ENCODE measurements at places on chromosomes 16 and 17. TPM values are rescaled to one million over a fixed set of nuclear protein-coding genes. Genes with fewer than 3 reads are reported as not detected.
A peak's percentile ranks its signal among the peaks of the same experiment; 100 is the strongest.

DNA sequence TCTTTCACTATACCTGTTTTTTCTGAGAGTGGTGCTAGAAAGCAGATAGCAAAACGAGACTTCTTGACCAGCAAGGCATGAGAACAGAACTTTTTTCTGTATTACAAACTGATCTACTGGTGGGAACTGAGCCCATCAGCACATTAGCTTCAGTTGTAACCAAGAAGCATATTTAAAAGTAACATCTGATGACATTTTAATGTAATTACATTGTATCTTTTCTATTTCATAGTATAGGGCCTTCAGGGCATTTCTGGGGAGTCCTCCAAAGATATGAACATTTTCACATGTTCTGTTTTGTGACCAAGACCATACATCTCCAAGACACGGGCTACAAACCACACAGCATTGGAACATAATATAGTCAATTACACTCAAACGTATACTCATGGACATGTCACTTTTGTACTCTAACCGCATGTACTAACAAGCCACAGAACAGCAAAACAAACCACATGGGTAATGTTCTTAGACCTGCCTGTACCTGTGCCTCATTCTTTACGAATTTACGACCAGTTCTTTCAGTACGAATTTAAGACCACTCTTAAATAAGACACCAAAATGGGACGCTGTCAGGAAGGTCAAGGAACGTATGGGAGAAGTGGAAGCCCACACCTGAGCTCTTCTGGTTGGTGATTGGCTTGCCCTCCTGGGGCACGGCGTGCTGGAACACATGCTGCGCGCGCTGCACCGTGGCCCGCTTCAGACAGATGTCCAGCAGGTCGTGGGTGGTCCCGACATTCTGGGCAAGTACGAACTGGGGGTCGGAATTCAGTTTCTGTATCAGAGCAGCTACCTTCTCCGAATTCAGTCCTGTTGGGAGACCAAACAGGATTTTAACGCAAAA lies 825 bp downstream of the BLMH start:
- peak overlapping the region; percentile 91 for H3K4me3 ChIP-seq
- DNase-seq = peak; percentile 81
- H3K27me3 ChIP-seq = no peaks in the 10 kb centered on the region
- H3K36me3 ChIP-seq = peaks cover 24% of the 10 kb centered on the region

- no peak overlapping the region for H3K27ac ChIP-seq
- no peaks in the 10 kb centered on the region for H3K27me3 ChIP-seq
- H3K4me3 ChIP-seq = no peak overlapping the region
- no peak for DNase-seq
- H3K36me3 ChIP-seq = peaks cover 16% of the 10 kb centered on the region
- no peaks in the 10 kb centered on the region for H3K4me1 ChIP-seq
Measured at GRCh38 chr17:31231852-31232251, 65.2 kb downstream of the OMG start.

- H3K4me1 ChIP-seq = peaks cover 37% of the 10 kb centered on the region
- no peak overlapping the region for H3K4me3 ChIP-seq
- DNase-seq = no peak
- no peaks in the 10 kb centered on the region for H3K27me3 ChIP-seq
Measured at GRCh38 chr16:74563828-74564263, 43.1 kb downstream of the GLG1 start.

DNA sequence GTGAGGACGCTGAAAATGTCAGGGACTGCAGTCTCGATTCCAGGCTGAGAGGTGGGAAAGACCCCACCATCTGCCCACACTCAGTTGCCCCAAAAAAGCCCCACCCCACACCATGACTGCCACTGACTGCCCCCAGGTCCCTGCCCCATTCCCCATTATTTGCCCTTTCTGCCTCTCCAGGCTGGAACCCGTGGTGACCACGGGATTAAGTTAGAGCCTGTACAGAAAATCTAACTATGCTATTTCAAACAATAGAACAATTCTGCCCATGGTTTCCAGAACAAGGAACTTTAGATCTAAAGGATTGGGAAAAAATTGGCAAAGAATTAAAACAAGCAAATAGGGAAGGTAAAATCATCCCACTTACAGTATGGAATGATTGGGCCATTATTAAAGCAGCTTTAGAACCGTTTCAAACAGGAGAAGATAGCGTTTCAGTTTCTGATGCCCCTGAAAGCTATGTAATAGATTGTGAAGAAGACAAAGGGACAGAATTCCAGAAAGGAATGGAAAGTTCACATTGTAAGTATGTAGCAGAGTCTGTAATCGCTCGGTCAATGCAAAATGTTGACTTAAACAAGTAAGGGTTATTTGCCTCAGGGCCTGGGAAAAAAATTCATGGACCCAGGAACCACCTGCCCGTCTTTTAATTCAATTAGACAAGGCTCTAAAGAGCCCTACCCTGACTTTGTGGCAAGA lies 14.4 kb downstream of the FLYWCH1 start:
- H3K27me3 ChIP-seq = no peaks in the 10 kb centered on the region
- DNase-seq = no peak
- peaks cover 8% of the 10 kb centered on the region for H3K36me3 ChIP-seq
- no peak overlapping the region for H3K4me3 ChIP-seq

DNA sequence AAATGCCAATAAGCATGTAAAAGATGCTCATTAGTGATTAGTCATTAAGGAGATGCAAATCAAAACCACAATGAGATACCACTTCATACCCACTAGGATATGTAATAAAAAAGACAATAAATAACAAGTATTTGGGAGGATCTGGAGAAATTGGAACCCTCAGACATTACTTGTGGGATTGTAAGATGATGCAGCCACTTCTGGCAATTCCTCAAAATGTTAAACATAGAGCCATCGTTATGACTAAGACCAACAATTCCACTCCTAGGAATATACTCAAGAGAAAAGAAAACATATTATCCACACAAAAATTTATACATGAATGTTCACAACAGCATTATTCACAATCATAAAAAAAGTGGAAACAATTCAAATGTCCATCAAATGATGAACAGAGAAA lies 336.2 kb upstream of the PMFBP1 start:
- no peak overlapping the region for H3K27ac ChIP-seq
- no peak overlapping the region for H3K4me3 ChIP-seq
- H3K36me3 ChIP-seq = no peaks in the 10 kb centered on the region
- H3K27me3 ChIP-seq = no peaks in the 10 kb centered on the region
- DNase-seq = no peak

DNA sequence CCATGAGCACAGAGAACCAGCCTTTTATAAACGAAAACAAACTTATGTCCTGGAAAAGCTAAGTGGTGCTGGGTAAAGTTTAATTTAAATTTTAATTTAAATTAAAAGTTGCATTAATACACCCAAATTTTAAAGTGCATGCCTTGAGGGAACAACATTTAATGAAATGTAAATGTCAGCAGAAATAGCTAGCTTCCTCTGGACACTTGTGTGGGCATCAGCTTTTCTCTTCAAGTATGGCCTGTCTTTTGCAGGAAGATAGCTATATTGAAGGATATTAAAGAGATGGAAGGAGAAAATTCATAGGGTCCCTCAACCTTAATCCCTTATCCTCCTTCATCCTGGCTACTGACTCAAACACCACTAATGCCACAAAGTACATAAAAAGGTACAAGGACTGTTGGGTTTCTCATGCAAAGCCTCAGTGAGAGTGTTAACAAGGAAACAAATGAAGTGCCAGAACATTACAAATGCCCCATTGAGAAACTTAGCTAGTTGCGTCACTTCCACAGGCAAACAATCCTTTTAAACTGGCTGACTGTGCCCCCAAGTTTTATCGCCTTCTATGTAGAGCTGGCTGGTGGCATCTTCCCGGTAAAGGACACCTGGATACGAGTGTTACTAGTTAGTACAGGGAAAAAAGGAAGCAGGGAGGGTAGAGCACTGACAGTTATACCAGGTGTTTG lies 14.1 kb downstream of the PHF12 start:
- H3K27me3 ChIP-seq = no peaks in the 10 kb centered on the region
- H3K4me1 ChIP-seq = peaks cover 56% of the 10 kb centered on the region
- peaks cover 46% of the 10 kb centered on the region for H3K36me3 ChIP-seq
- DNase-seq = no peak

Gene HASPIN
- 25.3 TPM for total RNA-seq

Gene GAST
- not detected for total RNA-seq

Gene DNAH17
- total RNA-seq = 0.02 TPM

Gene TANC2
- total RNA-seq = 0.92 TPM

Gene ABCC3
- not detected for total RNA-seq

Gene SLFN11
- total RNA-seq = 72.3 TPM

Gene AFMID
- 33.4 TPM for total RNA-seq

Gene SBK1
- total RNA-seq = 0.85 TPM

Gene CMTM2
- 0.95 TPM for total RNA-seq

Gene CALB2
- total RNA-seq = not detected

Gene CACNG3
- not detected for total RNA-seq

Gene RDM1
- 2.6 TPM for total RNA-seq

All from activated CD4-positive, alpha-beta T cell treated with anti-CD3 and anti-CD28 coated beads, Interleukin-2, amount 10 ng/mL, durations not matched to agents 24 days and 14 days (primary cell).